ENCODE measurements at places on chromosomes 3 and 15. TPM values are rescaled to one million over a fixed set of nuclear protein-coding genes. Genes with fewer than 3 reads are reported as not detected.

BCHE gene
- total RNA-seq = not detected

KLHL6 gene
- 46.1 TPM for total RNA-seq

FANCD2OS gene
- not detected for total RNA-seq

SGO1 gene
- total RNA-seq = 0.72 TPM

PLCB2 gene
- total RNA-seq = 250 TPM

ZIC1 gene
- total RNA-seq = not detected

CSK gene
- total RNA-seq = 278 TPM

C3orf38 gene
- 26.8 TPM for total RNA-seq

SLC15A2 gene
- 1.6 TPM for total RNA-seq

Data from T-cell (primary cell).